ENCODE measurements at places on chromosomes 7 and 10. TPM values are rescaled to one million over a fixed set of nuclear protein-coding genes. Genes with fewer than 3 reads are reported as not detected.

SVIL gene
- total RNA-seq = 126 TPM

WDR91 gene
- total RNA-seq = 3.6 TPM

OR2A5 gene
- not detected for total RNA-seq

LMTK2 gene
- 14.6 TPM for total RNA-seq

GBF1 gene
- 53.8 TPM for total RNA-seq

GJD4 gene
- not detected for total RNA-seq

LIPJ gene
- total RNA-seq = not detected

DNAJC12 gene
- total RNA-seq = 2.0 TPM

ZNF212 gene
- 2.7 TPM for total RNA-seq

PDSS1 gene
- total RNA-seq = 4.7 TPM

ITPRID1 gene
- total RNA-seq = not detected

ARL3 gene
- total RNA-seq = 6.4 TPM

CCL24 gene
- not detected for total RNA-seq

ABCA13 gene
- 0.44 TPM for total RNA-seq

UNCX gene
- not detected for total RNA-seq

LBX1 gene
- total RNA-seq = not detected

SFMBT2 gene
- 4.8 TPM for total RNA-seq

AGR2 gene
- total RNA-seq = not detected

CYP2C18 gene
- total RNA-seq = not detected

DDX50 gene
- total RNA-seq = 22.7 TPM

ENTPD1 gene
- total RNA-seq = 30.3 TPM

SLC26A5 gene
- not detected for total RNA-seq

MPP7 gene
- 0.35 TPM for total RNA-seq

CRYGN gene
- not detected for total RNA-seq

PRKAG2 gene
- 25.4 TPM for total RNA-seq

TMEM140 gene
- 42.1 TPM for total RNA-seq

ZNF273 gene
- total RNA-seq = 3.7 TPM

AIMP2 gene
- 69.5 TPM for total RNA-seq

TBX20 gene
- total RNA-seq = not detected

EVX1 gene
- total RNA-seq = not detected

RINT1 gene
- total RNA-seq = 16.8 TPM

TMEM72 gene
- total RNA-seq = not detected

NAT16 gene
- total RNA-seq = not detected

IFIT5 gene
- 14.3 TPM for total RNA-seq

GNB2 gene
- total RNA-seq = 318 TPM

CXCL12 gene
- 9.5 TPM for total RNA-seq

AKR1C8 gene
- not detected for total RNA-seq

SUGCT gene
- 4.3 TPM for total RNA-seq

SPDYE9 gene
- total RNA-seq = not detected

ZNF398 gene
- total RNA-seq = 12.3 TPM

GPR26 gene
- not detected for total RNA-seq

GIMAP5 gene
- 28.6 TPM for total RNA-seq

TMEM60 gene
- total RNA-seq = 15.2 TPM

AKR1C4 gene
- total RNA-seq = not detected

GATAD1 gene
- 24.8 TPM for total RNA-seq

All from glomerular endothelial cell (primary cell).